NCI-H2081 (cell line): ENCODE measurements at places on chromosomes 1 and 21.

- DNase-seq, result peak; percentile 100
These were observed 23.0 kb downstream of the ACTA1 start for GRCh38 chr1:229410692-229411433.

GRCh38 chr21:36511484-36512220 lies 31.7 kb upstream of the CLDN14 start:
- no peak for DNase-seq

DNA sequence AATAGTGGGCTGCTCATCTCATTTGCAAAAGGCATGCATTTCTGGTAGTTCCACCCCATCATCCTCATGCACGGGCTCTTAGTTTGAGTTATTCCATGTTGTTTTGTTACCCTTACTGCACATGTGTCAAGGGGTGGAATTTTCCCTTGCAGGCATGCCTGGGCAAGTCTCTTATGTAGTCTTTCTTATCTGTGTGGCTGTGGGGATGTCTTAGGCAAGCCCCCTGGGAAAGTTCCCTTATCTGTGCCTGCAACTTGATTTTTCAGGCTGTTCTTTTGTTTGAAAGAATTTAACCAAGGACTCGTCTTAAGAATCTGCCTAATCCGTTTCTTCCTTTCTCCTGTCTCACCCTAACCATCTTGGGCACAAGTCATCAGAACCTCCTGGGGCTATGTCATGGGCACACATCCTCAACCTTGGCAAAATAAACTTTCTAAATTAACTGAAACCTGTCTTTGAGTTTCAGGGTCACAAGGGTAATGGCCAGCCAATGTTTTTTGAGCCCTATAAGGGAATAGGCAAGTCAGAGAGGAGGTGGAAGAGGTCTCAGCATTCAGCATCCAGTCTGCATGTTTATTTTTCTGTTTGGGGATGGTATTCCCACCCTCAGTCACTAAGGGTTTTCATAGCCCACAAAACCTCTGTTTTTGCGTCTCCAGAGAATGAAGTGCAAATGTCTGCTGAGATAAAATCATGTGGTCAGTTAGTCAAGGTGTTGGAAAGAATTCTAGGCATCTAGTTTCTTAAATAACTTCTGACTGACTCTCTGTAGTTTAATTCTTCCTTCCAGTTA lies 579.7 kb downstream of the PLA2G4A start:
- DNase-seq, result no peak

DNA sequence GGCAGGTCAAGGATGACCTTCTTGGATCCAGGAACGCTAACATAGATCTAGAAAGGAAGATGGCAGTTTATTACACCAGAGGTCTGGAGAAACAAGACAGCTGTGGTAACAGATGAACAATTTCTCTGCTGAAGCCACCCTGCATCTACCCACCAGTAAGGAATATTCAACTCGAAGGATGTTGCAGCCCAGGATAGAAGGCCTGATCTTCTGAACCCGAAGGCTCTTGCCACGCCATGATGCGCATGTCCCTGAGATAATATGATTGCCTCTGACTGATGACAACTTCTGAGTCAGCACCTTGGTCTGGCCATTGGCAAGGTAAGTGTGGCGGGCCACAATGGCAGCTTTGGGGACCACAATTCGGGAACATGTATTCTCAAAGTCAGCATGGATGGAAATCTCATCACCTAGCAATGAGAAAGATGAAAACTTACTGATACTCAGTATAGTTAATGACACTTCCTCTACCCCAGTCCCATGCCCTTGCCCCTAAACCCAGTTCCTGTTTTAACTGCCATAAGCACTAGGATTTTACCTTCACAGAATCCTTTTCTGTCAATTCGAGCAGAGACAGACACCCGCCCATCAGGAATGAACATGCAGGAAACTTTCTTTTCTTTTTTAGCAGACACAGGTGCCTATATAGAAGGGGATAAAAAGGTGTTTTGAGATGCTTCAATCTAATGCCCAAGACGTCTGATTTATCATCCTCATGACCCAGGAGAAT lies 1.8 kb downstream of the TXNIP start:
- DNase-seq, result no peak

GRCh38 chr1:85502171-85502570 lies 37.2 kb upstream of the DDAH1 start:
- no peak for DNase-seq

- no peak for DNase-seq
These were observed 121.0 kb upstream of the IRF2BP2 start for GRCh38 chr1:234730770-234731568.

DNA sequence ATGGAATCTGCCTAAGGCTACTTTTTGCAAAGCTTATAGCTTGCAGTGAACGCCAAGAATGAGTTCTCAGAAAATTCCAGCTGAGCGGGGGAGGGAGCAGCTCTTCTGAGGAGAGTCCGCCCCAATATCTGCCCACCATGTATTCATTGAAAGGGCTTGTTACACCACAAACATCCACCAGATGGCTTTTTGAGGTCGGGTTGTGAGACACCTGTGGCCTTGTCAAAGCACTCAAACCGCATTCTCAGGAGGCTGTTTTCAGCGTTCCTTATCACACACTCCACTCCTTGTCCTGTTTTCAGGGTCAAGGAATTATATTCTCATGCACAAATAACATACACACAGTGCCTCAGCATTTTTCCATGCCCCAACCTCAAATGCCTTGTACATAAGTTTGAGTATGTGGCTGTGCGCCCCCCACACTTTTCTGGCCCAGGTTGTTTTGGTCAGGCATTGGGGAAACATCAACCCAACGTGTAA lies 3.9 kb upstream of the C4BPB start:
- DNase-seq, result peak; percentile 39

- no peak for DNase-seq
These were observed 220.7 kb upstream of the VAMP3 start for GRCh38 chr1:7550261-7550865.

DNA sequence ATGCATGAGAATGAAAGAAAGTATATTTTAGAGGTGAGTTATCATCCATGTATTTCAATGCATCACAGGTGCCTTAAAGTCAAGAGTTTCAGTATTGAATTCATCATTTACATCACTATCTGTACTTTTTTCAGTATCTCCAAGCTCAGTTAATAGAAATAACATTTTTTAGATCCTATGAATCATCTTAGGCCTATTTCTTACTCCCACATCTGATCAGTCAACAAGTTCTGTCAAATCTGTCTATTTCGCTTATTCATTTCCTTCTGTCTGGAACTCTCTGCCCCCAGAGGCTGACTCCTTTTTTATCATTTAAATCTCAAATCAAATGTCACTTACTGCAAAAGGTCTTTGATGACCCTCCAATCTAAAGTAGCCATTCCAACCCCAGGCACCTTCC lies 295.2 kb downstream of the LRRC7 start:
- DNase-seq, result no peak

DNA sequence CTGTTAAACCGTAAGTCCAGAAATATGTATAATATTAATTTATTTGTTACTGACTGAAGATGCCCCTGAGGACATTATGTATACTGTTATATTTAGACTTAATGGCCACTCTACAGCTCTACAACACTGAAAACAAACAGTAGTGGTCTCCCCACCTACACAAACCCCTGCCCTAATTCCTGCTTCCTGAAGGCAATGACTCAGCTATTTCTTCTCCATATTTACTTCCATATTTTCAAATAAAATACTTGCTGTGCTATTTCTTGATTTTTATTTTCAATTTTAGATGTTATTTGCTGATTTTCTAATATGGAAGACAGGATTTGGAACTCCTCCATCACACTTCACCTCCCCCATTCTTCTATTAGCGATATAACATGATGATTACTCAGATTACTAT lies 97.6 kb downstream of the PCNX2 start:
- DNase-seq, result no peak

DNA sequence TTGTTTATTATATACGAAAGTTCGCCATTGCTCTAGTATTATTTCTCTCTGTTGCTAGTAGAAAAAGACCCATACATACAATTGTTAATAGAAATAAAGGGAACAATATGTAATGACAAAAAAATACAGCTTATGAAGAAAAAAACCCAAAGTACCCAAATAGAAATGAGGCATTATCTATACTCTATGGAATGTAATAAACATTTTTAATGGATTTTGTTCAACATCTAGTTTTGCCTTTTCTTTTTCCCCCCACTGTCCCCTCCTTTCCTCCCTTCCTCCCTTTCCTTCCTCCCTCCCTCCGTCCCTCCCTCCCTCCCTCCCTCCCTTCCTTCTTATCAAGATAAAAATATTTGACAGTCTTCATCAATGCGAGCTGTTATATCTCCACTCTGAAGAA lies 81.5 kb upstream of the NEK7 start:
- DNase-seq, result no peak

GRCh38 chr1:108653431-108654105 lies 7.3 kb downstream of the HENMT1 start:
- DNase-seq, result no peak

- peak; percentile 40 for DNase-seq
These were observed 5.8 kb upstream of the MX1 start for GRCh38 chr21:41419921-41420862.

DNA sequence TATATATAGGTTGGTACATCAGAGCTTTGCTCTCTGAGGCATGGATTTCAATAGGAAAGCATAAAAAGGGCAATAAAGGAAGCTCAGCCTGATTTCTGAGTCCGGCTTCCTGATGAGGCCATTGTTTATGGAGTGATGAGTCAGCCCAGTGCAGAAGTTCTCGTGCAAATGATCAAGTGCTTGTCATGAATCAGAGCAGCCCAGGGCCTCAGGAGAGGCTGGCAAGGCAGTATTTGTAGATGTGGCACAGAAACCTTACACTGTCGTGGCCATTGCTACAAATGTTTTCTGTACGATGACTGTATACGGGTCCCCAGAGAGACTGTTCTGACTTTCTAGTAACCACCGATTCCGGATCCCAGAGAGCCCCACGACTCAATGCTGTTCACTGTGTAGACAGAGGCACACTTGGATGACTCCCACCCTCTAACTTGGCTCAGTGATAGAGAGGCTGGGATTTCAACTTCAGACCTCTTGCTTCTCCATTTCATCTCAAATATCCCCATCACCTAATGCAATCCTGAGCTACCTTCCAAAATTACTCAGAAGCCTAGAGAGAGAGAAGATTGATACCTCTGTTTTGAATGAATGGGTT lies 26.8 kb downstream of the UMODL1 start:
- peak; percentile 47 for DNase-seq

GRCh38 chr21:35222021-35222420 lies 172.9 kb upstream of the RUNX1 start:
- no peak for DNase-seq
